ENCODE measurements at places on chromosomes 3 and 15.

DNA sequence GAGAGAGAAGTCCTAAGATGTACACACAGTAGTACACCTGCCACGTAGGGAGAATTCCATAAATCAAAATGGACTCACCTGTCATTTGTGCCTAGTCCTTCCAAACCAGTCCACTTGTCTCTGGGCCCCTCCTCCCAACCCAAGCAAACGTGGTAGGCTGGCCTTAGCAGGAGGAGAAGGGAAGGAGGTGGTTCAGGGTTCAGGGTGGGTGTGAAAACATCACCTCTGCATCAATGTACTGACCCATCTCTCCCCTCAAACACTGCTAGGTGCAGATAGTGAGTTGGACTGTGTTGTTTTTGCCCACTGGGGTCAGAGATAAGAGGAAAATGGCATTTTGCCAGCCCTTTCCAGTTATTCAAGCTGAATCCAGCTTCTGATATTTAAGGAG lies 99.3 kb downstream of the MME start:
- no peak for DNase-seq

DNA sequence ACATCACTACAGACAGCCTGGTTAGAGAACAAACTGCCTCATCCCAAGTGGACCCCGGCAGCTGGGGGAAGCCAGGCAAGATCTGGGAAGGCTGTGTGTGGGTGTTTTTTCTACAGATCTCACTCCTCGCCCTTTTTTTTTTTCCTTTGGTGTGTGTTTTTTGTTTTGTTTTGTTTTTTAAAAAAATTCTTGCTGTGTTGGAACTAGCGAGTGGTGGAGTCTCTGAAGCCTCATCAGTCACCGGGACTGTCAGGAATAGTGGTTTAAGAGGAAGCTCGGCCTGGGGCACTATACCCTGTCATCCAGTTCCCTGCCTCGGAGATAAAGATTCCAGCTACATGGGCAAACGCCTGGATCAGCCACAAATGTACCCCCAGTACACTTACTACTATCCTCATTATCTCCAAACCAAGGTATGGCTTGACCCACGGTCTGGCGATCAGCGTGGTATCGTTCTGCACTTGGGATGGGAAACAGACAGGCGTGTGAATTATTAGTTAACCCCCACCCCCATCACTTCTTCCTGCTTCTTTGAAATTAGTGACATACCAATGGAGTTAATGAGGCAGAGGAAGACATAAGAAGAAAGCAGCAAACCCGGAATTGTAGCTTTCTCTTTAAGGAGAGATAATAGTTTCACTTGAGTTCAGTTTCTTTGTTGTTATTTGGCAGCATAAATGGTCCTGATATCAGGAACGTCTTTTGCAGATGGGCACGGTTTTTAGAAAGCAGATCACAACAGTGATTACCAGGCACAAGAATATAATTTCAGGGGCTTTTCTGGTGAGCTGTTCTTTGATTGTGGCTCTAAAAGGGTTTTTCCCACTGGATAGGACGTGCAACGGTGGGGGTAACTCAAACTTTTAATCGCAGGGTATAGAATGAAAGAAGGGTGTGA lies 722 bp downstream of the RBMS3 start:
- no peak for DNase-seq

DNA sequence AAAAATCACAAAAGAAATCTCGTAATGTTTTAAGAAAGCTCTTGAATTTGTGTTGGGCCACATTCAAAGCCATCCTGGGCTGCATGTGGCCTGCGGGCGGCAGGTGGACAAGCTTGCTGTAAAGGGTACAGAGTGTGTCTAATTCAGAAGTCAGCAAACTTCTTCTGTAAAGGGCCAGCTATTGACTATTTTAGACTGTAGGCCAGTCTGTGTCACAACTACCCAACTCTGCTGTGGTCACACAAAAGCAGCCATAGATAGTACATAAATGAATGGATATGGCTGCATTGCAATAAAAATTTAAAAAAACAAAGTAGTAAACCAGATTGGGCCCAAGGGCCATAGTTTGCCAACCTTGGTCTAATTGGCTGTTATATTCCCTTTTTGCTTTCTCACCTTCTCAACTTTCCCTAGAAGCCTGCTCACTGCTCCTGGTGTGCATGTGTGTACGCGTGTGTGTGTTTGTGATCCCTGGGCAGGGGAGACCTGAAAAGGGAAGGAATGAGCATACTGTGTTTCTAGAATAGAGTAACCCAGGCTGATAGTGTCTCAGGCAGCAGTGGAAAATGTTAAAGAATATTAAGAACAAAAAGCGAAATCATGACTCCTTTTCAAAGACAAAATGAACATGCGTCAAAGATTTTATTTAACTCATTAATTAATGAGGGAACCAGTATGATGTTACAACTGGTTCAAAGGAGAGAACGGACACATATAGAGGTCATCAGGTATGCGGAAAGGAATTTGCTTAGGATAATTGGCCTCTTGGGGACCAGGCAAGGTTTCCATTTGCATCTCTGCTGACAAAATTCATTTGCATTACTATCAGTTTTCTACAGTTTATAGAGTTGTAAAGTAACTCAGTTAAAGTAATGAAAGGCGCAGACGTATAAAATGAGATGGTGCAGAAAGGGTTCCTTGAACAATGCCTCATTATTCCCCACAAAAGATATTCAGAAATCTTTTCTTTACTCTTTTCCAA lies 248.0 kb downstream of the THSD4 start:
- no peak for DNase-seq

DNA sequence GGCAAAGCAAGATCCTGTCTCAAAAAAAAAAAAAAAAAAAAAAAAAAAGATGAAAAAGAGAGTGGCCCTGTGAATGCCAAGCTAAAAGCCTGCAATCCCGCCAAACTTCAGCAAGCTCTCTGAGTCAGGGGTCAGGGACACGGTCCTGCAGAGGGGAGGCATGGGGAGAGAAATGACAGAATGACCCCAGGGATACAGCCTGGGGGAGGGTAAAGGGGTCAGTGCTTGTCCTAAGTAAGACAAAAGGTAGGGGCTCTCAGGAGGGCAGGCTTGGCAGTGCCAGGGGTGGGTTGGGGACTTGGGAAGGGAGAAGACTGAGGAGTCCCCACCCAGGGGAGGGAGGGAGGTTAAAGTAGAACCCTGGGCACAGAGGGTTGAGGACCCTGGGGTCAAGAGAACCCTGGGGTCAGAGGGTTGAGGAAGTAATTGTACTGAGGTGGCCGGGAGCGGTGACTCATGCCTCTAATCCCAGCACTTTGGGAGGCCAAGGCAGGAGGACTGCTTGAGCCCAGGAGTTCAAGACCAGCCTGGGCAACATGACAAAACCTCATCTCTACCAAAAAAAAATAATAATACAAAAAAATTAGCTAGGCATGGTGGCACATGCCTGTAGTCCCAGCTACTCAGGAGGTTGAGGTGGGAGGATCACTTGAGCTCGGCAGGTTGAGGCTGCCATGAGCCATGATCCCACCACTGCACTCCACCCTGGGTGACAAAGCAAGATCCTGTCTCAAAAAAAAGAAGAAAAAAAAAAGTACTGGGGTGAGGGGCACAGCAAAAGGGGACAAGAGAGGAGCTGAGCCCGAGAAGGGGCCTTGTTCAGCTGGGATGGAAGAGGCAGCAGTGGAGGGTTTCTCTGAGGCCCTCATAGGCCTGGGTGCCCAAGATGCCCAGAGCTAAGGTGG lies 5.2 kb upstream of the SEMA3B start:
- DNase-seq: no peak

GRCh38 chr15:69663441-69663840 lies 210.8 kb downstream of the RPLP1 start:
- DNase-seq: no peak

GRCh38 chr15:88334436-88334835 lies 77.9 kb upstream of the NTRK3 start:
- DNase-seq: no peak

DNA sequence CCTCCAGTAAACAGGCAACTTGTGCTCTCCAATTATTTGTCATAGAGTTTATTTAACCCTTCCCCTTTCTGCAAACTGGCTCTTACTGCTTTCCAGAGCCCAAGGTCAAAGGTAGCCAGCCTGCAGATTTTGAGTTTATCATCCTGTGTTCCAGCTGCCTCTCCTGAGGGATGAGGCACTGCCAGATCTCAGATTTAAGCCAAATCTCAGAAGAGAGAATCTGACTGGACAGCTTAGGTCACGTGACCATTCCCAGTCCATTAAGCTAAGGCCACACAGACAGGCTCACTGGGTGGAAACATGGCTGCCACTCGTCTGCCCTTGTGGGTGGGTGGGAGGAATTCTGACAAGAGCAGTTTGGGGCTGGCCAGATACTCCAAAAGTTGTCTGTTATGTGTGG lies 8.6 kb upstream of the SIAH2 start:
- DNase-seq: no peak

GRCh38 chr3:170117134-170117533 lies 64.4 kb downstream of the PHC3 start:
- DNase-seq: no peak

DNA sequence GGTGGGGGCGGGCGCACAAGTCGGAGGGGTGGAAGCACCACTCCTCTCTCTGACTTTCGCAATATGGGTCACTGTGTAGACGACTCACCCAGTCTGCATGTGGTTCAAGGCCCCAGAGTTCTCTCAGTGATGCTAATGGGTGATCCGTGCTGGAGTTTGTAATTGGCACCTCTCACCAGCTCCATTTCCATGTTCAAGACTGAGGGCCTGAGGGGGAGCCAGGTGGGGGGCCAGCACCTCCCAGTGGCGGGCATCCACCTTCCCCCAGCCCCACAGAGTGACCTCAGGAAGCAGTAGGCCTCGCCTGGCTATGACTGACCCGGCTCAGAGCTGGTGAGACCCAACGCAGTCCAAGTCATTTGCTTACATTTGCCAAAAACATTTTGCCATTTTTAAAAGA lies 230.0 kb upstream of the ST8SIA2 start:
- no peak for DNase-seq

DNA sequence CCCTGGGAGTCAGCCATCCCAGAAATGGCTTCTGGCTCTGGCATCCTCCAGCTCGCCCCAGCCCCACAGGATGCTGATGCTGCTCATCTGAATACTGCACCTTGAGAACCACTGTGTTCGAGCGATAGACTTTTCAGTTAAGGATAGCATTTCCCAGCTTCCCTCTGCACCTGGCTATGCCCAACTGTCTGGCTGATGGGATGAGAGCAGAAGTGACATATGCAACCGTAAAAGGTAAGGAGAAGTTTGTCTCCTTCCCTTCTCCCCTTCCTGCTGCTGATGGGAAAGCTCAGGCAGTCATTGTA lies 9.7 kb upstream of the HHATL start:
- DNase-seq: no peak

DNA sequence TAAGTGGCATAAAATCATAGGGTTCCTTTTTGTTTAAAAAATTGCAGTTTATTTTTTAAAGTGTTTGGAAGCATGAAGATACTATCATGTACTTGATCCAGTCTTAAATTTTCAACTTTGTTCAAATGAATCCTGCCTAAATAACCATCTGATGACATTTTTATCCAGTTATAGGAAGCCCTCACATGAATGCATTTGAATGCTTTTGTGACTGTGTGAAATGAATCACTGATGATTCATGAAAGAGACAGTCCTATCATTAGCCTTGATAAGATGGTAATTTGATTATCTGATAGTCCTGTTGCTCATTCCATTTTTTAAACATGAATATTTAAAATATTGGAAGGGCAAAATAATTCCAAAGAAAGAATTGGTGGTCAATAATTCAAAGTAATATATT lies 401.9 kb upstream of the ROBO2 start:
- DNase-seq: no peak

- DNase-seq: no peak
These were observed 69.3 kb downstream of the BBX start for GRCh38 chr3:107592073-107592472.
